NCI-H526 treated with DMSO at 0.1 percent for 48 hours (cell line): ENCODE measurements at places on chromosomes 7 and 10.
A peak's percentile ranks its signal among the peaks of the same experiment; 100 is the strongest.

GRCh38 chr7:1610678-1611302 is 41.0 kb upstream of the PSMG3 start:
- DNase-seq = no peak

- no peak for DNase-seq
Observed at GRCh38 chr10:123678376-123678775, 12.2 kb downstream of the GPR26 start.

DNA sequence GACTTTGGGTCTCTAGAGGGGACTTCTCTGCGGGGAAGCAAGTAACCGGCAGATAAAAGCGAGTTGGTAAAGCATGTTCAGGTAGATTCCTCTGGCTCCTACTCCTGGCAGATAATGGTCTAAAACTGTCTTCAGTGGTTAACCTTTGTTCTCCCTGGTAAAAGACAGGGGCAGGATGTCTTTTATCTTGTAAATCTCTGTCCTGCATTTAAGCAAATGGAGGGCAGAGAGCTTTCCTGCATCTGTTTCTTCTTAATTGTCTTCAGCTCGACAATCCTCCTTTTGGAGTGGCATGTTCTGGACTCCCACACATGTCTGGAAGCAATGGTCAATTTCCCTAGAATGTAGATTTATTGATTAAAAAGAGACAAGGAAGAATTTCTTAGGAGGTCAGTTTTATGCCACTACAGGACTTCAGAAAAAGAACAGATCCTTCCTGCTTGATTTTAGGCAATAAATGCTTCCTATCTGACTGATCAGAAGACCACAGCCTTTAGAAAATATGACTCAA is 16.6 kb downstream of the C7orf33 start:
- no peak for DNase-seq

DNA sequence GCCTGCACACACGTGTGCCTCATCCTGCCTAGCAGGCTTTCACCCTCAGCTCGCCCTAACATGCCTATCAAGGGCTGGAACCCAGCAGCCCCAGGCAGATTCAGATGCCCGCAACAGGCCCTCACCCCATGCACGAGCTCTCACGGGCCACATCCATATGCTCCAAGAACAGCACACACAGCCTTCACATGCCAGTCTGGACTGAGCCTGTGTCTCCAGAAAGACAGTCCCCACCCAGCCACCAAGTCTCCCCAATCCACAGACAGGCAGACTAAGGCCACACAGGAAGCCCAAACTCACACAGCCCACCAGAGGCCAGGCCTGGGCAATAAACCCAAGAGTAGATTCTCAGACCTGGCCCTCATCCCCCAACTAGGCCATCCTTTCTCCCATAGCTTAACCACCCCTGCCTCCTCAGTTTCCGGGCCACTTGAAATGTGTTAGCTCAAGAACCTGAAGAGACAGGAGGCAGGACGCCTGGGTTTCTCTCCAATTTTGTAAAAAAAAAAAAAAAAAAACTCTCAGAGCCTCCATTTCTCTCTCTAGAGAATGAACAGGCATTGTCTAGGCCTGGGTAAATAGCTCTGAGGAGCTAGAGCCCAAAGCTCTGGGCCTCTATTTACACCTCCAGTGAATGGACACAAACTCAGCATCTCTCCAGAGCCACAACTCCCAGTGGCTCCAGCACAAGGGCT is 6.8 kb downstream of the LDB1 start:
- no peak for DNase-seq

GRCh38 chr10:13683017-13683416 is 96.3 kb downstream of the PRPF18 start:
- DNase-seq = no peak

DNA sequence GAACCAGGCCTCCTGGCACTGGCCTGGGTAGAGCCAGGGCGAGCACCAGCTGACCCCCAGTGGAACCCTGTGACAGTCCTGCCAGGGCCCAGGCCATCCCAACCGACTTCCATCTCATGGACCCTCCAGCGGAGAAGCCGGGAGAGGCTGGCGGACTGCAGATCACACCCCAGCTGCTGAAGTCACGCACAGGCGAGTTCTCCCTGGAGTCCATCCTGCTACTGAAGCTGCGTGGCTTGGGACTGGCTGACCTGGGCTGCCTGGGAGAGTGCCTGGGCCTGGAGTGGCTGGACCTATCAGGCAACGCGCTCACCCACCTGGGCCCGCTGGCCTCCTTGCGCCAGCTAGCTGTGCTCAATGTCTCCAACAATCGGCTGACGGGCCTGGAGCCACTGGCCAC is 4.7 kb downstream of the RARRES2 start:
- no peak for DNase-seq

- DNase-seq = no peak
Observed at GRCh38 chr10:9759596-9759995, 1258.1 kb upstream of the CELF2 start.

DNA sequence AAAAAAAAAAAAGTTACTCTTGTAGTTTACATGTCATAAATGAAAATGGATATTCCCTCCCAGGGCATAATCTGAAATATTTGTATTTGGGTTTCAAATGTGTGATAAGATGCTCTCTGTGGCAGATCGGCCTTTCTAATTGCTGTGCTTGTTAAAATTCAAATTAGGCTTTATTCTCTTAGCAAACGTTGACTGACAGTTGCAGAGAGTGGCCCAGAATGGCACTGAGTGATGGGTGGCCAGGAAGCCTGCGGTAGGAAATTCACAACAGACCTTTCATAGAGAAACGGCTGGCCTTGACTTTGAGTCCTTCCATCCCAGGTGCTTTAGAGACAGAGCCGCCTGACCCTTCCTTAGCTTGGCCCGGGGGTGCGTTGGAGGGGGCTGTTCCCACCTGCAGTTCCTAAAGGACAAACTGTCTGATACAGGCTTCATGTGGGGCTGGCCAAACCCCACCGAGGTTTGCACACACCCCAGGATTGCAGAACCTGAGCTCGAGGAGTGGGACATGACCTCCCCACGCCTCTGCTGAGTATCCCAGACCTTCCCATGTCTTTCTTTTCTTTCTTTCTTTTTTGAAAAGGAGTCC is 152.7 kb downstream of the CUX1 start:
- DNase-seq = peak; percentile 72

DNA sequence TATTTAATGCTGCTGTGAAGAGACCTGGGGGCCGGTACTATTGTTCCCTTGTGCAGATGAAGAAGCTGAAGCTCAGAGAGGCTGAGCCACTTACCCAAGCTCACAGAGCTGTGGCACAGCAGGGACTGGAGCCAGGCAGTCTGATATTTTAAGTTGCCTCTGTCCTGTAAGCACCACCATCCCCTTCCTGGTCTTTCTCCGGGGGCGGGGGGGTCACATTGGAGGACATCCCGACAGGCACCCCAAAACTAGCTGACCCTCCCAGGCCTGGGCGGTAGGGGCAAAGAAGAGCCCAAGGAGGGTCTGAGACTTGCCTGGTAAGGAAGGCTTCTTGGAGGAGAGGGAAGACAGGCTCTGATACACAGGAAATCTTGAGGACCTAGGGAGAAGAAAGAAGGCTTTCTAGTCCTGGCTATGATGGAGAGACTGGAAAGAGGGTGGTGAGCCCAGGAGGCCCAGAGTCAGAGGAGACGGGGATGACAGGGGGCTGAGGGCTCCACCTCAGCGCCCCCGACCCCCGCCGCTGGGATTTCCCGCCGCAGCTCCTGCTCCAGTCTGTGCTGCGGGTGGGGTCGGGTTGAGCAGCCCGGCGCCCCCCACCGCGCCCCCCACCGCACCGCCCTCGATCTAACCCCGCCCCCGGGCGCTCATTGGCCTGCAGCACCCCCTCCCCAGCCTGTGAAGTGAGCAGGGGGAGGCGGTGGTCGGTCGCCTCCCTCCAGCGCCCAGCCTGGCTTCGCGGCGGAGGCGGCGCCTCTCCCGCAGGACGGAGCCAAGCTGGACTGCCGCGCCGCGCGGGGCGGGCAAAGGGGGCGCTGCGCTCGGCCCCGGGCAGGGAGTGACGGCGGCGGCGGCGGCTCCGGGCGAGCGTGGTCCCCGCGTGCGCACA is at the start of gene ADCYAP1R1:
Gene ADCYAP1R1, plus strand, starts transcription at position 711 of the 889 bp plus-strand sequence. CDS start 10,957 bp downstream, outside the sequence.
- no peak for DNase-seq
